ENCODE measurements at places on chromosomes 6 and 20.

- DNase-seq: no peak
- H3K27me3 ChIP-seq: no peaks in the 10 kb centered on the region
- H3K4me1 ChIP-seq: no peaks in the 10 kb centered on the region
- H3K4me3 ChIP-seq: no peak overlapping the region
Measured at GRCh38 chr20:62496568-62497218, 20.9 kb upstream of the GATA5 start.

DNA sequence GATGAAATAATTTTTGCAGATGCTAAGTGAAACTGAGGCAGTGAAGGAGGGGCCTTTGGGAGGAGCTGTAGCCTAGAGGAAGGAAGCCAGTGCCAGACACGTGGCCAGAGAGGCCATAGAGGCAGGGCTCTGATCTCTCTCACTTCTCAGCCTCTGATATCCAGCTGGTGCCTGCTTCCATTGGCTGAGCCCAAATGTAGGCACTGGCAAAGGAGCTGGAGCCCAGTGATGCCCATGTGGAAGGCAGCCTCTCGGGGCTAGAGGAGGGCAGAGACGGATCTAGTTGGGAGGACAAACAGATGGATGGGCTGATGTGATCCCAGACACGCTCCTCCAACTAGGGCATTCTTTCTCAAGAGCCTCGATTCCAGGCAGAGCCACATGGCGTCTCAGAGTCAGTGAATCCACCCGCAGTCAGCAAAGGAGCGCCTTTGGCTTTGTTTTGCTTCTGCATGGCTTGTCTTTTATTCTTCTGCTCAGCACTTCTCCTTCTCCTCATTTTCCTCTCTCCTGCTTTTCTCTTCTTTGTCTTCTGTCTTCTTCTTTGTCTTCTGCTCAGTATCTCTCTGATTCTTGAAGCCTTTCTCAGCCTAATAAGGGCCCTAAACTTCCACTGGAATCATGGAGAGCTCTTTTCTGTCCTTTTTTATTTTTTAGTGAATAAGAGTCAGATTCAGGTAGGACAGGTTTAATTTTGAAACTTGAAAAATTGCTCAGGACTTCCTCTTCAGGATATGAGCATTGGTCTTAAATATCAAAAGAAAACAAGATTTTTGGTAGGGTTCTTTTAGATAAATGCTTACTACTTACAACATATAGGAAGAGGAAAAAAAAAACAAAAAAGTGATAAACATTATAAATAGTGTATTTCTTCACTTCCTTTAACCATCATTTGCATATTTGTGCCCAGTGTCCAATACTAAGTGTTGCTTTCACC is 41.8 kb downstream of the CYP24A1 start:
- no peaks in the 10 kb centered on the region for H3K4me1 ChIP-seq
- no peaks in the 10 kb centered on the region for H3K36me3 ChIP-seq
- no peak overlapping the region for H3K27ac ChIP-seq
- no peak for DNase-seq
- no peaks in the 10 kb centered on the region for H3K27me3 ChIP-seq

DNA sequence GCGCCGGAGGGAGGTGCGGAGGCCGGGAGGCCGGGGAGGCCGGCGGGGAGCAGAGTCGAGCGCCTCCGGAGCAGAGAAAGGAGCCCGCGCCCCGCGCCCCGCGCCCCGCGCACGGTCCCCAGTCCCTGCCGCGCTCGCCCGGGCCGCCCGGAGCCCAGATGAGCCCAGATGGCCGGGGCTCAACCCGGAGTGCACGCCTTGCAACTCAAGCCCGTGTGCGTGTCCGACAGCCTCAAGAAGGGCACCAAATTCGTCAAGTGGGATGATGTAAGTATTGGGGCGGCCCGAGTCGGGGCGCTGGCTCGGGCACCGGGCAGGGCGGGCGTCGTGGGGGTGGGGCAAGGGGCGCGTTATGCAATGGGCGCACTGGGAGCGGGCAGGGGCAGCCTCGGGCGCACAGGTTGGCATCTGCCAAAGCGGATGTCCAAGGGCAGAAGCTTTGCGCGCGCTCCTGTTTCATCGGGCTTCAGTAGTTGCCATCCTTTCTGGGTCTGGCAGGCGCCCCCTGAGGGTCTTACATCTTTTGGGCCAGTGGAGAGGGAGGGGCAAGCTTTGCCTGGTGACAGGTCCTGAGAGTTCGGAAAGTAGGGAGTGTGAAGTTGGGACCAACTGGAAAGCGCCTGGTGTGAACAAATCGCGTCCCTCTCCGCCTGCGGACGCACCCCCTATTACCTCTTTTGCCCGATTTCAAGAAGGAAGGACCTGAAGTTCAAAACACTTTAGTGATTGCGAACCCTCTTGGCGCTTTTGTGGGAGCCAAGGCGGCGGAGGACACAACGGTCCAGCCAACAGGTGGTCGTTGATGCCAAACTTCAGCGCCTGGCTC is 631 bp downstream of the PLCB1 start:
- H3K27me3 ChIP-seq: no peaks in the 10 kb centered on the region
- H3K4me1 ChIP-seq: no peaks in the 10 kb centered on the region
- peak overlapping the region; percentile 87 for H3K27ac ChIP-seq

DNA sequence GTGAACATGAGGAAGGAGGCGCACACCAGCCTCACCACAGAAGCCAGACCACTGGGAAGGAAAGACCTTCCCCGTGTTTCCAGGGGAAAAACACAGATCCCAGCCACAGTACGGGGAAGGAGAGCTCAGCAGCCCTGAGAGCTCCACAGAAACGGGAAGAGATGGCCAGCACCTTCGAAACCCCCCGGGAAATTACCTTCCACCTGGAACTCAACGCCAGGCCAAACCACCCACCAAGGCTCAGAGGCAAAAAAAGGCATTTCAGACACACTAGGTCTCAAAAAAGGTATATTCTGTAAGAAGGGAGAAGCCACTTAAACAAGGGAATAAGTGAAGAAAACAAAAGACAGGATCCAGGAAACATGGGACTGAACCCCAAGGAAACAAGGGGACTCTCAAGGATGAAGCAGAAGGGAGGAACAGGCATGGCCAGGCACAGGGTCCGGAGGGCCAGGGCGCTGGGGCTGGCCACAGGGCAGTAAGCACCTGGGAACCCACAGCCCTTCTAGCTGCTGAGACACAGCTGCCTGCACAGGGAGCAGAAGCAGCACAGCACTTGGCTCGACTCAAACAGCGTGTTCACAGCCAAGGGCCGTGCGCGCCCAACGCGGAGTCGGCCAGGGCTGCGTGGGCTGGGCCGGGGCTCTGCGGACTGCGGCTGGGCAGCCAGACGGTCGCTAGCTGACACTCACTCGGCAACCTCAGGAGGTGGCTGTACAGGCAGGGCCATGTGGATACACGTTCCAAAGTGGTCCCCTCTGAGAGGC is 44.6 kb downstream of the TAF4 start:
- H3K27me3 ChIP-seq: no peaks in the 10 kb centered on the region
- no peak overlapping the region for H3K27ac ChIP-seq
- H3K36me3 ChIP-seq: no peaks in the 10 kb centered on the region
- H3K4me3 ChIP-seq: no peak overlapping the region
- H3K4me1 ChIP-seq: peaks cover 48% of the 10 kb centered on the region

- no peaks in the 10 kb centered on the region for H3K36me3 ChIP-seq
- H3K27ac ChIP-seq: no peak overlapping the region
- no peak for DNase-seq
- no peak overlapping the region for H3K4me3 ChIP-seq
- no peaks in the 10 kb centered on the region for H3K4me1 ChIP-seq
- no peaks in the 10 kb centered on the region for H3K27me3 ChIP-seq
Measured at GRCh38 chr6:76682842-76683241, 610.4 kb upstream of the IMPG1 start.

- no peaks in the 10 kb centered on the region for H3K36me3 ChIP-seq
- no peaks in the 10 kb centered on the region for H3K27me3 ChIP-seq
- H3K27ac ChIP-seq: peak overlapping the region; percentile 23
Measured at GRCh38 chr6:18595774-18596530, 208.8 kb downstream of the RNF144B start.

DNA sequence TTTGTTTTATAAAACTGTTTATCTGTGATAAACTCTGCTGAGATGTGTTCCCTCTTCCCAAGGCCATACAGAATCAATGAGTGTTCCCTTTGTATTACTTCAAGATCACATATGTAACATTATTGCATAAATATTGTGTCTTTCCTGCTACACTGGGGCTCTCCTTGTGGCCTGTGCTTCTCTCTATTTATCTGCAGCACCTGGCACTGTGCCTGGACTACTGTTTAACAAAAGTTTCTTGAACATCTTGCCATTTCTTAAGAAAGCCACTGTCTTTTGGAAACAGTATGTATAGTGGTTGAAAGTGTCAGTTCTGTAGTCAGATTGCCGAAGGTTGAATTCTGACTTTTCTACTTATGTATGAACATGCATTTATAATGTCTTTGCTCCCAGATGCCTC is 169.0 kb upstream of the SCGN start:
- no peaks in the 10 kb centered on the region for H3K27me3 ChIP-seq
- peaks cover 9% of the 10 kb centered on the region for H3K36me3 ChIP-seq
- H3K27ac ChIP-seq: no peak overlapping the region

- H3K27ac ChIP-seq: no peak overlapping the region
- no peaks in the 10 kb centered on the region for H3K27me3 ChIP-seq
- DNase-seq: no peak
- no peaks in the 10 kb centered on the region for H3K4me1 ChIP-seq
Measured at GRCh38 chr6:124478906-124479305, 483.3 kb upstream of the RNF217 start.

GRCh38 chr6:160239929-160240690 is 18.5 kb downstream of the SLC22A2 start:
- no peak overlapping the region for H3K4me3 ChIP-seq
- no peak overlapping the region for H3K27ac ChIP-seq

All from right atrium auricular region (tissue), 2 donors.